Stimulated activated CD4-positive, alpha-beta T cell treated with anti-CD3 and anti-CD28 coated beads, Interleukin-12 subunit alpha, Interleukin-12 subunit beta, amount 100 ng/mL, for 4 hours (primary cell): ENCODE measurements at places on chromosomes 1 and 21.
A peak's percentile ranks its signal among the peaks of the same experiment; 100 is the strongest.

DNA sequence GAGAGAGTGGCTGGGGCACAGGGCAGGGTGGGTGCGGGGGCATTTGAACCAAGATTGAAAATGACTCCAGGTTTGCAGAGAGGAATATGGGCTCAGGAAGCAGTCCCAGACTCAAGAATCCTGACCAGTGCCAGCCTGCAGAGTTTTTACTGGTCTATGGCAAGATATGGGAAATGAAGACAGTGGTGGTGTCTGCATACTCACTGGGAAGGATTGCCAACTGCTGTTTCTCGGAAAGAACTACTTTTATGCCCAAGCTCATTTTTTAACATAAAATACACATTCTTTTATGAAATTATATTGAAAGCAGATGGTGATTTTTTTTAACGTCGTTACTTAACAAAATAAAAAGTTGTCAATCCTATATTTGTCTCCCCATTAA lies 401.8 kb downstream of the CAMTA1 start:
- DNase-seq = no peak

DNA sequence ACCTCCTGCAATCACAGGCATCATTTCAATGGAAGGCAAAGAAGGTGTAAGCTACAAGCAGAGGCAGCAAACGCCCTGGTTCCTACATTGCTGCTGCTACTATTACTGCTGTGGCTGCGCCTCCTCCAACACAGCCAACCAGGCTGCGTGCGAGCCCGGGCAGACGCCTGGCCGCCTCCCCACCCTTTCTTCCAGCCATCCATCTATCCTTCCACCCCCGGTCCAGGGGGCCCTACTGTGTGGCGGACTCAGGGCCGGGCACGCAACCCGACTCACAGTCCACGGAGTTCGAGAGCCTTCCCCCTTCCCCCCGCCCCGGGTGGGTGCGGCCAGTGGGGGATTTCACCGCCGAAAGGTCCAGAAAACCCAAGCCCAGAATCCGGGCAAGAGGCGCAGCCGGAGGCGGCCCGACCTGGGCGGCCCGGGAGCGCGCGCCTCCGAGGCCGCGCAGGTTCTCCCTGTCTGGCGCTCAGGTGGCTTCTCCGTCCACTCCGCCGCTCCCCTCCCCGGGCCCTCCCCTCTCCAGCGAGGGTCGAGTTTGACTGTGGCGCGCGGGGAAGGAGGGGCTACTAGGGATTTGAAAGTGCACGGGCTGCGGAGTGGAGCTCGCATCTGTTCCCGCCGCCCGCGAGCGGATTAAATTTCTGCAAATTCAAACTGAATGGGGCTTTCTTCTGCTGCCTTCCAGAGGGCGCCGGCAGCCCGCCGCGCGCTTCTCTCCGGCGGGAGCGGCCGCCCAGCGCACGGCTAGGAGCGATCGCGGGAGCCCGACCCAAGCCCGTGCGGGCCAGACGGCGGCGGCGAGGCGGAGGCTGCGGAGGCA lies at the start of gene HUNK:
Gene HUNK (plus strand): TSS at position 569 of the 823 bp plus-strand sequence. CDS start 655 bp downstream, outside the sequence.
- peak; percentile 11 for DNase-seq

GRCh38 chr21:36654324-36654723 lies 44.6 kb upstream of the SIM2 start:
- DNase-seq = no peak

- DNase-seq = no peak
Observed at GRCh38 chr1:183263886-183264602, 78.0 kb downstream of the LAMC2 start.

GRCh38 chr1:231324660-231325059 lies 13.0 kb downstream of the EXOC8 start:
- DNase-seq = no peak

- peak; percentile 58 for DNase-seq
Observed at GRCh38 chr1:112618721-112619517, at the start of gene ST7L. ST7L (minus strand) TSS chr1:112619141; CDS start chr1:112619113, 28 bp downstream.

DNA sequence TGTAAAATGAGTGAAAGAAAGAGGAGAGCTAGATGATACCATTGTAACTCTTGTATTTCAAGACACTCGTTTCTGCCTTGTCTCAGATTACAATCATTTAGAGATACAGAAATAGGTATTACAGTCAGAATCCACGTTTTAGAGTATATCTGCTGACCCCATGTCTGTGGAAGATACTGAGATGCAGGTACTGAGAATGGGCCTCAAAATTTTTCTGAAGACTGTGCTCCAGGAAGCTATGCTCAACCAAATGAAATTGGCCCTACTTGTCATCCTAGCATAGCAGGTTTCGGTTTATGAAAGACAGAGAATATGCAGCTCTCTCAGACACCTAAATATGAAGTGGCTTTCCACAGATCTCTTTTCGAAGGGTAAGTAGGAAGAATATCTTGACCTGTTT lies 6.0 kb upstream of the WARS2 start:
- no peak for DNase-seq

DNA sequence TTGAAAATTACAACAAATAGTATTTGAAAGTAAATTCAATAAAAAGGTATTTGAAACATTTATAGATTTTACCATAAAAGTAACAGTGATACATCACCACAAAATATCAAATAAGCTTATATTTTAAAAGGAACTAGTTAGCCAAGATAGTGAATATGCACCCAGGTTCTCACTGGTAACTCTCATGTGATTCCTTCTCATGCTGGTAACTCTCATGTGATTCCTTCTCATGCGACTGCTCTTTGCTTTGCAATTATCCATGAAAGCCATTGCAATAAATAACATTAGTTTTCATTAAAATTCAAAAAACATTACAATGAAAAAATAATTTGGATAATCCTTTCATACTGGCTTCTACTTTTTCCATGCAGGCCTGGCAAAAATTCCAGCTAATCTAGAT lies 75.4 kb downstream of the AHCTF1 start:
- no peak for DNase-seq

- no peak for DNase-seq
Observed at GRCh38 chr1:37764888-37765441, at the start of gene EPHA10. EPHA10 (minus strand) TSS chr1:37765120; CDS start chr1:37765066, 54 bp downstream.

DNA sequence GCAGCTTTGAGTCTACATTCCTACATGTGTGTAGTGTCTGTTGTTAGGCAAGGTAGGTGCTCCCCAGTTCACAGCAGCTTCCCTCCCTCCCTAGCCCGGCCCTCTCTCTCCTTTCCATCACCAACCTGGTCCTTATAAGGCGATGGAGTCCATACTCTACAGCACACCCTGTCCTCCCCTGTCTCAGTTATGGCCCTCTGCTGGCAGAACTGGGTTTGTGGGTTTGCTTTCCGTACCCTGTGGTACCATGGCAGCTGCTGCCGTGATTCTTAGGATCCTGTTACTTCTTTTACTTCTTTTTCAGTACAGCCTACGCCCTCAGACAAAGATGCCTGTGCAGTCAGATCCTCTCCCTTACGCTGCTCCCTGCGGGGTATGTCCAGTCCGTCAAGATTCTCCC lies 31.7 kb downstream of the AK5 start:
- DNase-seq = peak; percentile 11

DNA sequence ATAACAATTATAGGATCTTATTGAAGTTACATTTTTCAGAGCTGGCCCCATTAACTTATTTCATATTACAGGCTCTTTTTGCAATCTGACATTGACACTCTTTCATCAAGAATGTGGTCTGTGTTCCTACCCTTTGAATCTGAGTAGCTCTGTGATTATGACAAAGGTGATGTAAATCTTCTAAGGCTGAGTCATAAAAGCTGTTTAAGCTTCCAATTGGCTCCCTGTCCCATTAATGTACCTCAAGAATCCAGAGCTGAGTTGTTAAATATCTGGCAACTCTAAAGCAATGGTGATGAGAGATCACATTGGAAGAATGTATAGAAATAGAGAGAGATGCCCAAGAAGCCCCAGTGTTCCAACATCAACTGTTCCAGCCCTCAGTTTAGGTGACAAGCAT lies 178.5 kb upstream of the DEPDC1 start:
- DNase-seq = no peak

- no peak for DNase-seq
Observed at GRCh38 chr21:36718951-36719501, 20.1 kb downstream of the SIM2 start.

- DNase-seq = no peak
Observed at GRCh38 chr1:31648190-31648589, 3.5 kb upstream of the PEF1 start.

GRCh38 chr1:247468481-247469140 lies 10.7 kb upstream of the OR2B11 start:
- DNase-seq = no peak

- DNase-seq = no peak
Observed at GRCh38 chr21:39381009-39381408, 32.1 kb upstream of the HMGN1 start.

DNA sequence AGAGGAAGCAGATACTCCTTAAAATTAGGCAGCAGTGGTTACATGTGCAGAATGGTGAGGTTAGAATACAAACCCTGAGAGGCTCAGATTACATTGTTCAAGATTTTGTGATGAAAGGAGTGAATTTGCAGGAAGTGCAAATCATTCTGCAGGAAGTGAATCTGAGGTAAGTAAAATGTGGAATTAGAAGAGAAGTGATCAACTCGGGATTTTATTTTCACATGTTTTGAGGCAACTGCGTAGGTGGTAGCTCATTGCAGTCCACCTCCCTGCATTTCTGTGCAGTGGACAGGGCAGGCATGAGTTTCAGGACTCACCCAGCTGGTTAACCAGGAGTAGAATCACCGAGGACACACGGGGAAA lies 2.1 kb upstream of the PLA2G2C start:
- DNase-seq = no peak

- DNase-seq = no peak
Observed at GRCh38 chr1:43879414-43879813, 54.2 kb upstream of the ARTN start.

GRCh38 chr1:109444346-109444745 lies 18.1 kb upstream of the PSMA5 start:
- no peak for DNase-seq

GRCh38 chr1:172398970-172399755 lies 21.3 kb upstream of the C1orf105 start:
- no peak for DNase-seq

GRCh38 chr1:43348343-43348808 lies 10.4 kb upstream of the CDC20 start:
- DNase-seq = no peak

DNA sequence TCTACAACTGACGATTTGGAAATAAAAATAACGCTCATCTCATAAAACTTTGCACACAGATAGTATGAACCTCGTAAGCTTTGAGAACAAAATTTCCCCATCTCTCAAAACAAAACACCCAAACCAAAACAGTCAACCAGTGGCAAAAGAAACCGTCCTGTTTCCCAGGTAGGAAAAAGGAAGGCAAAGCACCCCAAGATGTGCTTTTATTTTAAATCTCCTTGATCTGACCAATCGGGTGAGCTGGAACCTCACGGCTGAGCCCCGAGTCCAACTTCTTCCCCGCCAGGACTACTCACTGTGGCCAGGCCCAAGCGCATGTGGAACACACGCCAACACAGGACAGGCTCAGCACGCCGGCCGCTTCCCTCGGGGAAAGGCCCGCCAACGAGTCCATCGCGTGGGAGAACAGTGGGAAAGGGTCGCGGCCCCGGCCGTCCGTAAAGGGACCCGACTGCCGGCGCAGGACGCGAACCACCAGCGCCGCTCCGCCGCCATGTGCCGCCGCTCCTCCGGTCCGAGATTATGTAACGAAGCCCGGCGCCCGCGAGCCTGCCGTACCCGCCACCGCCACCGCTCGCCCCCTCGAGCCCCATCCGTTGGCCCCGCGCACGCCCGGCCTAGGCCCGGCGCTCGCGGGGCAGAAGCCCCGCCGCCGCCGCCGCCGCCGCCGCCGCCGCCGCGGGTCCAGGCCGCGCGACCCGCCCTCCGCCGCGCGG lies 759 bp downstream of the AHCTF1 start:
- no peak for DNase-seq

GRCh38 chr1:225635649-225636048 lies 17.3 kb downstream of the ENAH start:
- no peak for DNase-seq

- DNase-seq = no peak
Observed at GRCh38 chr1:242454262-242455051, 70.0 kb downstream of the PLD5 start.

GRCh38 chr21:26795866-26796329 lies 49.3 kb downstream of the ADAMTS1 start:
- DNase-seq = no peak

DNA sequence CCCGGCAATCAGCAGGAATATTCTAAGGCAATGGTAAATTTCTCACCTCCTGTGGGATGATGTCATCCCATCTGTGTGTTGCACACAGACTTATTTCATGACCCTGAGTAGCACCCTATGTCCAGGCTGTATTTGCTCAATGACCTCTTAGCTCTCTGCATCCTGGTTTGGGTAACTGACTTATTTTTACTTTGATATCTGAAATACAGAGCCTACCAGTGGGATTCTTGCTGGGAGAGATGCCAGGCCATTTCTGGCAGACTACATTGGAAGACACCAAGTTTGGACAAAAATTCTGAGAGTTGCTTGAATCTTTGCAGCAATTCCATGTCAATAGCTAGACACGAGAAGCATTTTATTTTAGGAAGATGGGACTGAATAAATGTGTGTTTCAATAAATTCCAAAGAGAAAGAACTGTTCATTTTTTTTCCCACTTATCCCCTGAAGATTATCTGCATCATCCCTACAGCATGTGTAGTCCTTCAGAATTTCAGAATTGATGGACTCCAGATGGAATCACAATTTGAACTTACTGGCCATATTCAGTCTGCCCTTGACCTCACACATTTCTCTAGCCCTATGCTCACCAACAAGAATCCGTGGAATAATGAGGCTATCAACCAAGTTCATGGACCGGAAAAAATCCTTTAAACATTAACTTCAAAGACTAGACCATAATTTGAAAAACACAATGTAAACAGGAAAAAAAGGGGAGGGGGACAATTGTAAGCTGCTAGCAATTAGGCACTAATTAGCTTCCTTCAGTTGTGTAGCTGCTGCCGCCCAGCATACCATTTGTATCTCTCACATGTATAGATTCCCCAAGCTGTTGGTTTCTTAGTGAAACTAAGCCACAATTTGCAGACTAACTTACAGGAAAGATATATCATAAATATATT lies 226.5 kb downstream of the HMCN1 start:
- no peak for DNase-seq

GRCh38 chr1:19113697-19114092 lies 96.4 kb downstream of the UBR4 start:
- peak; percentile 26 for DNase-seq

GRCh38 chr1:22841860-22842281 lies 130.8 kb downstream of the LACTBL1 start:
- no peak for DNase-seq

GRCh38 chr21:29939104-29939923 lies 482 bp downstream of the GRIK1 start:
- no peak for DNase-seq

DNA sequence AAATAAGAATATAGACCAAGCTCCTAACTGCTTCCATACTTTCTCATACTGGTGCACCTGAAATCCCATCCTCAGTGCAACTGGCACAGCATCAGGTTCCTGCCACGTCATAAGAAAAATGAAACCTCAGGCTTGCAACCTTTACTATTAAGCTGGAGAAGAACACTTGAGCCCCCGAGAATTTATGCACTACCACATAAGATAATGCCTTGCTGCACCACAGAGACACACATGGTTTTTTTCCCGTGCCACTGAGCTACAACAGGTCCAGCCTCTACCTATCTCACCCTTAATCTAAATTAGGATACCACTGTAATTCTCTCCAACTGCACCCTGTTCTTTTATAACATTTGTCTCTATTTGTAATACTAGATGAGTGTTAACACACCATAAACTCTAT lies 174.5 kb downstream of the DENND1B start:
- no peak for DNase-seq

- no peak for DNase-seq
Observed at GRCh38 chr1:23913212-23913880, at the start of gene CNR2. CNR2 (minus strand) TSS chr1:23913362; CDS start chr1:23875617, 37,745 bp downstream.
